ENCODE measurements at places on chromosomes 7 and 10.

DNA sequence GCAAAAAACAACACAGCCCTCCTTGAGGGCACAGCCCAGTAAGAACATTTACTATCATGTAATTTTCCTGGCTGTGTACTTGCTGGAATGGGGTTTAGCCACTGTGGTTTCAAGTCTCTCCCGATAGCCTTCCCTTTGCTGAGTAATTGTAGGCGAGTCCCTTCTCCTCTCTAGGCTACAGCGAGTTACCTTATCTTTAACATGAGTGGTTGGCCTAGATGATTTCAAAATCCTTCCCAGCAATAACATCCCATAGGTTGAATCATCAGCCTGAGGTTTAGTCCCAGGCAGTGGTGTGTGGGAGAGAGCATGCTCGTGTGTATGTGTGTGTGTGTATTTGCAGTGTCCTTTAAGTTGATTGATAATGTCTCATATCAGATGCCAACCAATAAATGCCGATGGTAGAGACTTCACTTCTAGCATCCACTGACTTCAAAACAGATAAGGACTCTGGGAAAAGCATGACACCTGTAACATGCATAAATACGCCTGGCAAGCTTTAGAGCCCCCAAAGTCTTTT lies 142.9 kb upstream of the ZMIZ1 start:
- DNase-seq: peak; percentile 96

DNA sequence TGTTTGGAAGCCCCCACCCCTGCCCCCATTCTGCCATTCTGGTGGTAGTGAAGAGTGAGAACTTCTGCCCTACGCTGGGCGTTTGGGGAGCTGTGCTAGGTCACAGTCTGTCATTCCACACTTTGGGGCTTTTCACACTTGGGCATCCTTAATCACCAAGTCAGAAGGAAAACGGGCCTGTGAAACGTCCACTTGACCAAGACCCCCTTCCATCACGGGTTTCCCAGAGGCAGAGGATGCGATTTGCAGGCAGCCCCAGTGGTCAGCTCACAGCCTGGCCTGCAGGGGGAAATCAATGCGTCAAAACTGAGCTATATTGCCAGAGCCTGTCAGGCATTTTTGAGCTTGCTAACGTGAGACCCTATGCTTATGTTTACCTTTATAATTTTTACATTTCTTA lies 663.3 kb upstream of the MGMT start:
- no peak for DNase-seq

DNA sequence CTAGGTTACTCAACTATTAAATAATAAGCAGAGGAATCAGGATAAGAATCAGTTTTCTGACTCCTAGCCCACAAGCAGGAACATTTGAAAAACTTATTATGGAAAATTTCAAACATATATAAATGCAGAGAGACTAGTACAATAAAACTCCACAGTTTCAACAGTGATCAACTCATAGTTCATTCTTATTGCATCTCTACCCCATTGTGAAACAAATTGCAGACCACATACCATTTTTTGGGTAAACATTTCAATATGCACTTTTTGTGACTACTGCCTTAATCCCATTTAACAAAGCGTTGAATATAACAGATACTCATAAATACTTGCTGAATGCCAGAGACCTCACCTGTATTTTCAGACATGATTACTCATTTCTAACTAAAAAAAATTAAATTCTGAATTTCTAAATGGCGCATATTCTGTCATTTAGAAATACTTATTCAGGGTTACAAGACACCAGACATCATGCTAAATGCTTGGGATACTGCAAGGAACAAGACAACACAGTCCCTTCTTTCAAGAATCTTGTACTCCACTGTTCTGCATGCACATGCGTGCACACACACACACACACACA lies 11.4 kb downstream of the CDK6 start:
- no peak for DNase-seq

DNA sequence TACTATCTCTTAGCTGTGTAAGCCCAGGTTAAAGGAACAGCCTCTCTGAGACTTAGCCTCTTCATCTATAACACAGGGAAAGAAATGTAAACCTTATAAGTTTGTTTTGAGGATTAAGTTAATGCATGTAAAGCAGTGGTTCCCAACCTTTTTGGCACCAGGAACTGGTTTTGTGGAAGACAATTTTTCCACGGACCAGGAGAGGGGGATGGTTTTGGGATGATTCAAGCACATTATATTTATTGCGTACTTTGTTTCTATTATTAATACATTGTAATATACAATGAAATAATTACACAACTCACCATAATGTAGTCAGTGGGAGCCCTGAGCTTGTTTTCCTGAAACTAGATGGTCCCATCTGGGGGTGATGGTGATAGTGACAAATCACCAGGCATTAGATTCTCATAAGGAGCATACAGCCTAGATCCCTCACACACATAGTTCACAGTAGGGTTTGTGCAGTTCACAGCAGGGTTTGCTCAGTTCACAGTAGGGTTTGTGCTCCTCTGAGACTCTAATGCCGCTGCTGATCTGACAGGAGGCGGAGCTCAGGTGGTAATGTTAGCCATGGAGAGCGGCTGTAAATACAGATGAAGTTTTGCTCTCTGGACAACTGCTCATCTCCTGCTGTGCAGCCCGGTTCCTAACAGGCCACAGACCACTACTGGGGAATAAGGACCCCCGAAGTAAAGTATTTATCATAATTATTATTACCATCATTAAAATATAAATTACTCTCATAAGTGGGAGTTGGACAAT lies 41.3 kb upstream of the ANK3 start:
- peak; percentile 57 for DNase-seq

- no peak for DNase-seq
Observed at GRCh38 chr7:43307522-43307921, 195.1 kb downstream of the HECW1 start.

DNA sequence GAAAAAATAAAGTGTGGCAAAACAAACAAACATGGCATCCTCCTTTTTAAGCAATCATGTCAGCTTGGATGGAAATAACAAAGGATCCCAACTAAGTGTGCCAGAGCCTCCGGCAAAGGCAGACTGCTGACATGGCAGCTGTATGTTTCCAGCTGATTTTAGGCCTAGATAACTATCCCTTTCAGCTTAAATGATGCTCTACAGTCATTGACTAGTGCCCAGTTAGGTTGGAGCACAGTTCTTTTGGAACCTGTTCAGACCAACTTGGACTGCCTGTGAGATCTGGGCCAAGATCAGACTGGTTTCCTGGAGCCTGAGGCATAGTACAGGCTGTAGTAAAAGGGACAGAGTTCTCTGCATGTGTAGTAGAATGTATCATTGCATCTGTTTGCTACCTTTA lies 128.7 kb downstream of the DYNC1I1 start:
- no peak for DNase-seq

GRCh38 chr7:143405173-143406001 lies 3.3 kb downstream of the EPHA1 start:
- DNase-seq: no peak

- DNase-seq: no peak
Observed at GRCh38 chr7:128404886-128405470, 4.8 kb downstream of the IMPDH1 start.

DNA sequence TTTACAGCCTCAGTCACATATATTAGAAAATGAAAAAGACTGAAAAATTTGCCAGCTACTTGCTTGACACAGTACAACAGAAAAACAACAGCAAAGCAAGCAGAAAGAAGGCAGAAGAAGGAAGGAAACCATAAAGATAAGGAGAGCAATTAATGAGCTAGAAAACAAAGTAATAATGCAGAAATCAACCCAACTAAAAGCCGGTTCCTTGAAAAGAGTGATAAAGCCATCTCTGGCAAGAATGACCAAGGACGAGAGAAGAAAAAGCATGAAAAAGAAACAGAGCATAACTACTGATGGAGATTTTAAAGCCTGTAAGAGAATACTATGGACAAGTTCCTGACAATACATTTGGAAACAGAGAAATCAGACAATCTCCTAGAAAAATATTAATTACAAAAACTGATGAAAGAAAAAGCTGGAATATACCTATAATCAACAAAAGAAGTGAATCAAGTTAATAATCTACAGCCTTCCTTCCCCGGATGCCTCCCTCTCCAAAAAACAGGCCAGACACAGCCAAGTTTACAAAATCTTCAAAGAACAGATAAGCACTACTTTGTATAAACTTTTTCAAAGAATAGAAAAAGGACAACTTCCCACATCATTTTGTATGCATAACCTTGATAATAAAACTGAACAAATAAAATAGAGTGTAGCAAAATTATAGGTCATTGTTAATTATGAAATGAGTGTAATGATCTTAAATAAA lies 204.0 kb downstream of the BAMBI start:
- no peak for DNase-seq

- no peak for DNase-seq
Observed at GRCh38 chr7:105682341-105683060, 101.2 kb upstream of the EFCAB10 start.

GRCh38 chr7:121953601-121954000 lies 80.6 kb downstream of the PTPRZ1 start:
- no peak for DNase-seq

- no peak for DNase-seq
Observed at GRCh38 chr10:17657103-17657500, 13.2 kb downstream of the STAM start.

GRCh38 chr10:73761781-73762180 lies 17.6 kb downstream of the SEC24C start:
- no peak for DNase-seq

DNA sequence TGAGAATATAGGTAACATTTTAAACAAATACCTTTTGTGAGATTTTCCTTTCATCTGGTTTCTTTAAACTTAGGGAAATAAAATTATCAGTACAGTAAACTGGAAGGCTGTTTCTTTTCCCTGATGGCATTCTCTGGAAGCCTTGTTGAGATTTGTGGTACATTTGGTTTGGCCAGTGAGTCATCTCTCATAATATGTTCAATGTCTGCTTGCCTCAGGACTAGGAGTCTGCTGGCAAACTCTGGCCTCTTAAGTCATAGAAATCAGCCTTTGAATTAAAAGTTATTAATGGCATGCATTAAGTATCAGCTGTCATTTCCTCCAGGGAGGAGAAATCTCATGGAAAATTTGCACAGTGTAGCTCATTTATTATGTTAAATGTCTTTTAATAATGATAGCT lies 316.6 kb upstream of the KIAA1217 start:
- peak; percentile 33 for DNase-seq

DNA sequence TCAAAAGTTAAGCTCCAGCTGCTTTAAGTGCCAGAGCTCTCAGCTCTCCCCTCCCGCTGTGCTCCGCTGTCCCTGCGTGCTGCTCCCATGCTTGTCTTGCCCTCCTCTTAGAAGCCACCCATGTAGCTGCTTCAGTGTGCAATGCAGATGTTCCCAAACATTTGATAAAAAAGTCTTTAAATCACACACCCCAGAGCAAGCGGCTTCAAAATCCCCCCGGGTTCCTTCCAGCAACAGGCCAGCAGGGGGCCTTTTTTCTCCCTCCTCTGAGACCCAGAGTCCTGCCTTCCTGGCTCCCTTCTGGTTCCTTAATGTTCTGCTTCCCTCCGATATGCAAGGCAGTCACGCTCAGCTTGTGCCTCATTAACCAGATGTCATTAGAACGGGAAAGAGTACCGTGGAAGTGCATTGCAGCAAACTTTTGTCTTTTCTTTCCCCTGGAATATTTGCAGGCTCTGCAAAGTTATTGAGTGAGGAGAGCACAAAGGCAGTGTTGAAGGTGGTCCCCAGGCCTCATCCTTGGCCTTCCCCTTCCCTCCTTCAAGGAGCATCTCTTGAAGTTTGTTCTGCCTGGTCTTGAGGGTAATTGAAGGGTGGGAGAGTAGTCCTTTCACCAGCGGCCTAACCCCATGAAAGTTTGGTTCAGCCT lies 25.5 kb downstream of the LDB3 start:
- DNase-seq: peak; percentile 58

- DNase-seq: no peak
Observed at GRCh38 chr7:51027935-51028830, 245.5 kb upstream of the GRB10 start.

- DNase-seq: peak; percentile 50
Observed at GRCh38 chr7:82677493-82677892, 233.9 kb upstream of the CACNA2D1 start.

DNA sequence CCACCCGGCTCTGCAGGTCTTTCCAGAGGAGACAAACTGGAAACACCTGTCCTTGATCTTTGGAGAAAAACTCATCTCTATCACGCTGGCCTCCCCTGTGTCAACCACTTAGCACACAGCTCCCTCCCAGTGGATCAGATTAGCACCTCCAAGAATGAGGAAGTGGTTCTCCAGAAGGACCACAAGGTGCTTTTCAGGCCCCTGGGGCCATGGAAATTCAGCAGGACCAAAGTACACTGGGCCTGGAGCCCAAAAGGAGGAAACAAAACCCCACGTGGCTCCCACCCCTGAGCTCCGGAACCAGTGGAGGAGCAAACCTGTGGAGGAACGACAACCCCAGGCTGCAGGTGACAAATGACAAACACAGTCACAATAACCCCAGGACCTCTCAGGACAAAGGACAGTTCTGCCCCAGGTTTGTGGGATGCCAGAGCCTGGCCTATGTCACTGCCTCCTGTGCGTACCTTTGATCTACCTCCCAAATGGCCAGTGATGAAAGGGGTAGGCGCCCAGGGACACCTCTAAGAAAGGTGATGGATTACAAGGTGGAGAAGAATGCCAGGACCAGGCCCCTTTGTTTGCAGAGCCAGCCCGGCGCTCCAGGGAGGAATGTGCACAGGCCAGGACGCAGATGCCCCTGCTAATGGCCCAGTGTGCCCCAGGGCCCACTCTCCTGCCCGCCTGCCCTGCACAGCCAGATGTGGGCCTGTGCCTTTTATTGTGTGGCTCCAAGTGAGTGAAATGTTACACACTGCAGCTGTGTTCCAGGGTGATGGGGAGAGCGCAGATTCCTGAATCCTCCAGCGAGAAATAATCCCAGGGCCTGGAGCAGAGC lies 5.7 kb downstream of the TNS3 start:
- DNase-seq: peak; percentile 64

DNA sequence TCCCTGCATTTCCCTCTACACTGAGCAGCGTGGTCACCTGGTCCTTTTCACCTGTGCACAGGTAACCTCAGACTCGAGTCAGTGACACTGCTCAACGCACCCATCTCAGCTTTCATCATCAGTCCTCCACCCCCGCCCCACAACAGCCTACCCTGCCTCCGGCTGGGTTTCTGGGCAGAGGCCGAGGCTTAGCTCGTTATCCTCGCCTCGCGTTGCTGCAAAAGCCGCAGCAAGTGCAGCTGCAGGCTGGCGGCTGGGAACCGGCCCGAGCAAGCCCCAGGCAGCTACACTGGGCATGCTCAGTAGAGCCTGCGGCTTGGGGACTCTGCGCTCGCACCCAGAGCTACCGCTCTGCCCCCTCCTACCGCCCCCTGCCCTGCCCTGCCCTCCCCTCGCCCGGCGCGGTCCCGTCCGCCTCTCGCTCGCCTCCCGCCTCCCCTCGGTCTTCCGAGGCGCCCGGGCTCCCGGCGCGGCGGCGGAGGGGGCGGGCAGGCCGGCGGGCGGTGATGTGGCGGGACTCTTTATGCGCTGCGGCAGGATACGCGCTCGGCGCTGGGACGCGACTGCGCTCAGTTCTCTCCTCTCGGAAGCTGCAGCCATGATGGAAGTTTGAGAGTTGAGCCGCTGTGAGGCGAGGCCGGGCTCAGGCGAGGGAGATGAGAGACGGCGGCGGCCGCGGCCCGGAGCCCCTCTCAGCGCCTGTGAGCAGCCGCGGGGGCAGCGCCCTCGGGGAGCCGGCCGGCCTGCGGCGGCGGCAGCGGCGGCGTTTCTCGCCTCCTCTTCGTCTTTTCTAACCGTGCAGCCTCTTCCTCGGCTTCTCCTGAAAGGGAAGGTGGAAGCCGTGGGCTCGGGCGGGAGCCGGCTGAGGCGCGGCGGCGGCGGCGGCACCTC lies at the start of the genes KLLN and PTEN:
Gene KLLN (minus strand): TSS at position 481 of the 891 bp plus-strand sequence. CDS start 1,046 bp downstream, outside the sequence.
Gene PTEN (plus strand): TSS at position 573 of the 891 bp plus-strand sequence. CDS start 845 bp downstream, outside the sequence.
- peak; percentile 95 for DNase-seq

- no peak for DNase-seq
Observed at GRCh38 chr7:16651396-16652239, 5.6 kb downstream of the BZW2 start.

Measured in fibroblast of skin of right biceps (primary cell).